Subcutaneous adipose tissue (tissue), 4 donors: ENCODE measurements at places on chromosomes 13 and 19. TPM values are rescaled to one million over a fixed set of nuclear protein-coding genes. Genes with fewer than 3 reads are reported as not detected.

CNN1 gene
- 2.7 TPM for total RNA-seq

CRX gene
- total RNA-seq: not detected

PSG1 gene
- not detected for total RNA-seq

NANOS2 gene
- not detected for total RNA-seq

GPR183 gene
- 6.0 TPM for total RNA-seq

CACNG6 gene
- not detected for total RNA-seq

FPR2 gene
- total RNA-seq: 1.5 TPM

ACTN4 gene
- 258 TPM for total RNA-seq

ZNF253 gene
- 9.1 TPM for total RNA-seq

ZNF738 gene
- total RNA-seq: 4.7 TPM

PDE4A gene
- 17.8 TPM for total RNA-seq

RETN gene
- 1.5 TPM for total RNA-seq

TTC9B gene
- not detected for total RNA-seq

CLDN10 gene
- not detected for total RNA-seq

ITGBL1 gene
- total RNA-seq: 34.6 TPM

TGFBR3L gene
- not detected for total RNA-seq

FLT3LG gene
- total RNA-seq: 11.5 TPM

ZNF98 gene
- total RNA-seq: 0.22 TPM

SUCLA2 gene
- 78.9 TPM for total RNA-seq

KIR3DL3 gene
- not detected for total RNA-seq

TEKTIP1 gene
- total RNA-seq: 4.1 TPM

ACP7 gene
- not detected for total RNA-seq

MIR17HG gene
- total RNA-seq: 3.6 TPM

EFNA2 gene
- total RNA-seq: not detected

KISS1R gene
- not detected for total RNA-seq

SYNGR4 gene
- not detected for total RNA-seq

RFPL4AL1 gene
- total RNA-seq: not detected

KRTDAP gene
- total RNA-seq: not detected

ZNF607 gene
- total RNA-seq: 3.0 TPM
